Left renal pelvis (tissue), 4 donors: ENCODE measurements at places on chromosomes 5 and 9. TPM values are rescaled to one million over a fixed set of nuclear protein-coding genes. Genes with fewer than 3 reads are reported as not detected.

DNA sequence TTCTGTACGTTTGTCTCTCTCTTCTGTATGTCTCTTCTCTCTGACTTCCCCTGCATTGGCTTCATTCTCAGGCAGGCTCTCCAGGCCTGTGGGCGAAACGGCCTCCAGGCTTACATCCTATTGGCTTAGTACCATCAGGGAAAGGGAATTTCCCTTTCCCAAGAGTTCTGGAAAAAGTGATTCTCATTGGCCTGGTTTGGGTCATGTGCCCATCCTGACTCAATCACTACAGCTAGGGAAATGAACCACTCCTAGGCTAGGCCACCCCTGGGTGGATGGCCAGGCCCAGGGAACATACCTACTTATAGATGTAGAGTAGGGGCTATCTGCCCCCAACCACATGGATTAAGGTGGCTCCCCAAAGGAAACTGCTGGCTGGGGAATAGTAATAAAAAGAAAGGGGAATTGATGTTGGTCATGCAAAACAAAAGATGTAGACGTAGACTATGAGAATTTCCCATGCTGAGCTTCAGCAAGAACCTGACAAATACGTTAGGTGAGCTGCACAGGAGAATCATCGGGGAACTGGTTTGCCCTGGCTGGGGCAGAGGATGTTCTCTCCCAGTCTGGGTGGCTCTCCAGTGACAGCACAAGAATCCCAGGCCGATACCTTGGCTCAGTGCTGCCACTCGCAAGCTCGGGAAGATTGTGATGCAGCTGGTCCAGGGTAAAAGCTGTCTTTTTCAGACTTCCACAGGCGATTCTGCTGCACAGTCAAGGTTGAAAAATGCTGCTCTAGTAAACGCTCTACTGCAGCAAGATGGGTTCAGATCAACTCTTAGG, 3.7 kb upstream of the EGR1 start:
- DNase-seq, result no peak

Gene STRBP
- 19.3 TPM for polyA plus RNA-seq

- DNase-seq, result no peak
These were observed 452.7 kb downstream of the BNC2 start for GRCh38 chr9:16417749-16418148.

- no peak for DNase-seq
These were observed 26.2 kb upstream of the SNX18 start for GRCh38 chr5:54491326-54491725.

Gene MEF2C
- 41.4 TPM for polyA plus RNA-seq

Gene DOCK8
- polyA plus RNA-seq, result 13.0 TPM

Gene INSL6
- 0.29 TPM for polyA plus RNA-seq

Gene CSF2
- polyA plus RNA-seq, result not detected

DNA sequence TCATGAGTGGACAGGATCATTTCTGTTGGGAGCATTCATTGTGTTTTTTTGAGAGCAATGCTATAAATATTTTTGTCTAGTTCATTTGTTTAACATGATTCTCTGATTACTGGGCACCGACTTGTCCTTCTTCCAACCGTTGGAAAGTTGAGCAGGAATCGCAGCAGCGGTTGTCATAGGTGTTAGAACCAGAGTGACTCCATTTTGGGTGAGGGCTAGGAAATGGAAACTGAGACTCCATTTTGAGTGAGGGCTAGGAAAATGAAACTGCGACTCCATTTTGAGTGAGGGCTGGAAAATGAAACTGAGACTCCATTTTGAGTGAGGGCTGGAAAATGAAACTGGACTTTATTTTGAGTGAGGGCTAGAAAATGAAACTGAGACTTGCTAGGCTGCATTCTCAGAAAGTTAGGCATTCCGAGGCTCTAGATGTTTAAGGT, 100.6 kb downstream of the ICE1 start:
- DNase-seq, result no peak

Gene CTXN3
- not detected for polyA plus RNA-seq

DNA sequence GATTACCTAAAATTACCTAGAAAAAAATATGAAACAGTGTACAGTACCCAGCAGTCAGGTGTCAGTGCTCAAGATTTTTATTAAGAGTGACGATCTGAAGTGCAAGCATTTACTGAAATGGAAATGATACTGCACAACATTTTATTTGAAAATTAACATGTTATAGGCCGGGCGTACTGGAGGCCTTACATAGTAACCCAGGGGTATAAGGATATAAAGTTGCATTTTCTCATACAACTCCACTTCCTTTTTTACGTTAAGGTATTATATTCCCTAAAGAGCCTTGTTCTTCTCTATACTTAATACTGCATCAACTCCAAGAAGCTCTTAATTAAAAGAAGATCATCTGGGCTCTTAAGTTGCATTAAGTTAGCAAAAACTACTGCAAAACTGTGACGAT, 3.3 kb downstream of the MAT2B start:
- DNase-seq, result no peak

Gene GDF9
- polyA plus RNA-seq, result 2.1 TPM

DNA sequence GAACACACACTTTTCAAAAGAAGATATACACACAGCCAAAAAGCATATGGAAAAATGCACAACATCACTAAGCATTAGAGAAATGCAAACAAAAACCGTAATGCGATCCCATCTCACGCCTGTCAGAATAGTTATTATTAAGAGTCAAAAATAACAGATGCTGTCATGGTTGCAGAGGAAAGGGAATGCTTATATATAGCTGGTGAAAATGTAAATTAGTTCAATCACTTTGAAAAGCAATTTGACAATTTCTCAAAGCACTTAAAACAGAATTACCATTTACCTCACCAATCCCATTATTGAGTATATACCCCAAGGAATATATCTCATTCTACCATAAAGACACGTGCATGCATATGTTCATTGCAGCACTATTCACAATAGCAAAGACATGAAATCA, 126.8 kb upstream of the MRPS30 start:
- no peak for DNase-seq
